ENCODE measurements at places on chromosomes 16 and 17.

GRCh38 chr17:33858121-33858520, 397.0 kb upstream of the CCL2 start:
- no peak for DNase-seq

GRCh38 chr17:81092518-81093095, 57.7 kb downstream of the BAIAP2 start:
- DNase-seq = no peak

GRCh38 chr17:64327201-64327930, 63.3 kb downstream of the PECAM1 start:
- DNase-seq = no peak

GRCh38 chr17:58760248-58760647, 4.6 kb downstream of the PPM1E start:
- no peak for DNase-seq

GRCh38 chr17:16005636-16006035, 6.0 kb downstream of the TTC19 start:
- DNase-seq = no peak

DNA sequence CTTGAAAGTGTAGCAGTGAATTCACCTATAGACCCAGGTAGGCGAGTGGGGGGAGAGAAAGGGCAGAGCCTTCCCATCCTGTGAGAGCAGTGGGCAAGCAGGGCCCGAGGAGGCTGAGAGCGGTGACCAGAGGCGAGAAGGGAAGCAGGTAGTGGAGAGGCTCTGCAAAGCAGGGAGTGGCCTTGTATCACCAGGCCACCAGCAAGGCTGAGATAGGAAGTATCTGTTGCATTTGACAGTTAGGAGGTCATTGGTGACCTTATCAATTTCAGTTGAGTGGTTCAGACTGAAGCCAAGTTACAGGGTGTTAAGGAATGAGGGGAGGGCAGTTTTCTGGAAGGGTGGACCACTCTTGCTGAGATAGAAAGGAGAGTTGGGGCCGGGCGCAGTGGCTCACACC, 10.7 kb upstream of the HSD3B7 start:
- DNase-seq = no peak

DNA sequence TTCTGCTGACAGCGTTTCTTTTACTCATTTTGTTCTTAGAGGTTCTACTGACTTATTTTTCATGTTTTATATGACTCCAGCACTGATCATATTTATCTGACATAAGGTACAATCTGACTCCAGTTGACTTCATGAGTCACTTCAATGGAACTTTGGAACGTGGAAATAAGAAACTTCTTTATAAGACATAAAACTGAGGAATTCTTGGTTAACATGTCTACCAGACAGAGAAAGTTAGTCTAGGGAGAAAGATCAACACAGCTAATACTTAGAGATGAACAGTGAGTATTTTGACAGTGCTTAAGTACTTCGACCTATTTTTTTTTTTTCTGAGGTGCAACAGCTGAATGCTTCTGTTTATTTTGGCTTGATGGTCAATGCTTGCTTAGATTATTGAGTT, 679.5 kb downstream of the KCNJ2 start:
- DNase-seq = no peak

GRCh38 chr17:65171752-65172151, 34.6 kb downstream of the RGS9 start:
- no peak for DNase-seq

DNA sequence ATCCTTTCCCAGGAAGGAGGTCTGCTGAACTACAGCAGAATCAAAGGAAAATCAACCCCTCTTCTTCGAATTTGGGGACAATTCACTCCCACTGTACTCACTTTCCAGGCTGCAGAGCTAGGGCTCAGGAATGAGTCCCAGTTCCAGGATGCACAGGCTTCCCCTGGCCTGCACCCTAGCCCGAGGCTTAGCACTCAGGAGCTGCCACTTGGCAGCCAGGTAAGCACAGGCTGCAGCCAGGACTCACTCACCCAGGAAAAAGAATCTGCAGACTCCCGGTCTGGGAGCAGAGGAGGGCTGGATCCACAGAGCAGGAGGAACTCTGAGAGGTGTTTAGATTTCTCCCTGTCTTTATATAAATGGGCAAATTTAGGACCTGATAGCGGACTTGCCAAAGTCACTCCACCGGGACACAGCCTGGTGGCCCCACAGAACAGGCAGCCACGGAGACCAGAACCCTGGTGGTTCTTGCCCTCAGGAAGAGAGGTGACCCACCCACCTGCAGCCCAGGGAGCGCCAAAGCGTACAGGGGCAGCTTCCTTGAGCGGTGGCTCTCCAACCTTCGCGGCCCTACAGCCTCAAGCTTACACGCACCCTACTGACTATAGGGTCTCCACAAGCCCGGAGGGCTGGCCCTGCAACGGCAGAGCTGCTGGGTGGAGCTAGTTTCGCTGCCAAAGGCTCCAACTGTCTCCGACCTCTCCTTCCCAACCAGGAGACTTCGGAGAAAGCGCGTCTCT, 4.8 kb downstream of the CBLN1 start:
- DNase-seq = no peak

DNA sequence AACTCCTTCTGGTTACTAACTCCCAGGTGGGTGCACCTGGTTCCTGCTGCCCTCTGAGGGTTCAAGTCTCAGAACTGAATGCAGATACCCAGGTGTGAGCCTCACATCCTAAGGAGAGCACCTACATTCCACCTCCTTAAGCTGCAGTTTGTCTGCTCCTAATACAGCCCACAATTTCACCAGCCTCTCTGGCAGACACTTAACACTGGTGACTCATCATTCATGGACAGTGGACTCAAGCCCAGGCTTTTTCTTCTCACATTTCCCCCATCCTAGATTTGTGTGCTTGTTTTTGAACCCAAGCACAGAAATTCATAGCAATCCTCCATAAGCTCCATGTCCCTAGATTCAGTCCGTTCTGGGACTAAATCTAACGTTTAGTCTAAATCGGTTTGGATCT, 7.0 kb upstream of the MAF start:
- no peak for DNase-seq

- DNase-seq = no peak
Observed at GRCh38 chr16:77945126-77945525, 77.2 kb upstream of the CLEC3A start.

DNA sequence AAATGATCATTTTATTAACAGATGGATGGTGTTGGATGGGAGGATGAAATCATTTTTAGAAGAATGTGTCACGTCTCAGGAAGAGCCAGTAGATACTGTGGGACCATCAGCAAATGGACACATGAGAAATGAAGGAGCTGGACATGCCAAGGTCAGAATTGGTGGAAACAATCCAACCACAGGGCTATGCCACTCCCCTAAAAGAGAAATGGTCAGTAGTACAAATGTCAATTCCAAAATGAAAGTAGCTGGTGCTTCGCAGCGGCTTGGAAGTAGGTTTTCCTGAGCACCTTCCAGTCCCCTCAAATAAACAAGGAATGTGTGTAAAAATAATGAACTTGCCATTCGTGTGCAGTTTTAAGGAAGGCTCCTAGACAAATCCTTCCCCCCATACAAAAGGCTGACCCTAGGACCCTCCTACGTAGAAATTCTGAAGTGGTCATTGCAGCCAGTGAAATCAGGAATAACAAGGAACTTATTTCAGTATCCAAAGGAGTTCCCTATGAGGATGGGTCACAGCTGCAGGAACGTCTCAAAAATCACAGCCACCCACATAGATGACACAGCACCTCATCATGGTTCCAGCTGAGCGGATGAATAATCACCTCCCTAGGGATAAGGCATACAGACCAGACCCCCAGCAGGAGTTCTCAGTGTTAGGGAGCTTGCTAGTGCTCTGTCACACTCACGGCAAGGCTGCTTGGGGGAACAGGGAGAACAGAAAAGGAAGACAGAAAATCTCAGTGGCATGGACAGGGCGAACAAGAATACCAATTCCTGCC, 239.2 kb downstream of the HS3ST3A1 start:
- DNase-seq = no peak

GRCh38 chr17:69271023-69271422, 42.4 kb upstream of the ABCA10 start:
- no peak for DNase-seq

DNA sequence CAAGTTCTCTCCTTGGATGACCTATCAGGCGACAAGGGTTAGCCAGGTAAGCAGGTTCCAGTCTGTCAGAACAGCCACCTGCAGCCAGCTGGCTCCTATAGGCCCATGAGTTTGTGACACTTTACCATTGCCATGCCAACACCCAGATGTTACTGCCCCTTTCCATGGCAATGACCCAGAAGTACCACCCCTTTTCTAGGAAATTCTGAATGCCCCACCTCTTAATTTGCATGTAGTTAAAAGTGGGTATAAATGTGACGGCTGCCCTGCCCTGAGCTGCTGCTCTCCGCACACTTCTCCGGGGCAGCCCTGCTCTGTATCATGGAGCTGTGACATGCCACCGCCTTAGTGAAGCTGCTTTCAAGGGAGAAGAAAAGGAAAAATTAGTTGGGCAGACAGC, 10.0 kb upstream of the SECTM1 start:
- no peak for DNase-seq

- no peak for DNase-seq
Observed at GRCh38 chr17:50715471-50715870, 3.9 kb upstream of the LUC7L3 start.

- no peak for DNase-seq
Observed at GRCh38 chr16:65754820-65755691, 611.4 kb upstream of the CDH5 start.

- no peak for DNase-seq
Observed at GRCh38 chr16:81275795-81276194, 37.3 kb downstream of the BCO1 start.

GRCh38 chr17:13869331-13869940, 199.9 kb upstream of the COX10 start:
- no peak for DNase-seq

DNA sequence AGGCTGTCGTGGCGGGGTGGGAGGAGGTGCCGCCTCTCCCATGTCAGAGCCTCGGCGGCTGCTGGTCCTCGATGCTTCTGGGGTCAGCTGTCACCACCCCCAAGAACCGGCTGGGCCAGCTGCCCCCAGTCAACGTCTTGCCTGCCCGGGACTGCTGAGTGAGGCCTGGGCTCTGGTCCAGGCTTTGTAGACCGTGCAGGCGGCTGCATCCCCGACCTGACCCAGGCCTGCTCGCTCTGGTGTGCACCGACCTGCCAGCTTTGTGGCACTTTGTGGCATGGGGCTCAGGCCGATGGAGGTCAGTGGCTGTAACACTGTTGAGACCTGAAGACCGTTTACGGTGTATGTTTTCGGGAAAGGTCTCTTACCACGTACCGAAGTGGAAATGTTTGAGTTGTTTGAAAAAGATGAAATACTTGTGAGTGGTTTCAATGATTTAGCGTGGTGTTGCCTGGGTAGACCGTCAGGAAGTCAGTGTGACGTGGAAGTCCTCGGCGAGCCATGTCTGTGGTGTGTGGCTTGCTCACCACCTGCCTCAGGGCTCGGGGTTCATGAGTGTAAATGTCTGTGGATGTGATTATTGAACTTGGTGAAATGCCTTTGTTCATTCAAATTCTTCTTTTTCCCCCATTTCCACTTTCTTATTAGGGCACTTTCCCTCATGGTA, 53.2 kb upstream of the ZNF750 start:
- no peak for DNase-seq

GRCh38 chr16:77060614-77061013, 130.4 kb upstream of the MON1B start:
- no peak for DNase-seq

DNA sequence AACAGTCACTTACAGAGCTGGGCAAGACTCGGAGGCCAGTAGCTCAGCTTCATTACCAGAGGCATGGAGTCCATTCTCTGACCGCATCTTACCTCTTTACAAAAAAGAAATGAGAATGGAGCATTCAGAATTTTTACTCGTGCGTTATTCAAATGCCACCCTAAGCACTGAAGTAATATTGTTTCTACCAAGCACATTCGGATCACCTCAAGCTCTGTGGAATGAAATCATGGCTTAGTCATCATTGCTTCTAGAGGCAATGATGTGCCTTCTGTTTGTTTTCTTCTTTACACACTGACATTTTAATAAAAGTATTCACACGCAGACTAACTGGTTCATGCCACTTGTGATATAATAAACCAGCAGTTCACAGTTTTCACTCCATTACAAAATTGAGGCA, 206.8 kb downstream of the PHKB start:
- no peak for DNase-seq

DNA sequence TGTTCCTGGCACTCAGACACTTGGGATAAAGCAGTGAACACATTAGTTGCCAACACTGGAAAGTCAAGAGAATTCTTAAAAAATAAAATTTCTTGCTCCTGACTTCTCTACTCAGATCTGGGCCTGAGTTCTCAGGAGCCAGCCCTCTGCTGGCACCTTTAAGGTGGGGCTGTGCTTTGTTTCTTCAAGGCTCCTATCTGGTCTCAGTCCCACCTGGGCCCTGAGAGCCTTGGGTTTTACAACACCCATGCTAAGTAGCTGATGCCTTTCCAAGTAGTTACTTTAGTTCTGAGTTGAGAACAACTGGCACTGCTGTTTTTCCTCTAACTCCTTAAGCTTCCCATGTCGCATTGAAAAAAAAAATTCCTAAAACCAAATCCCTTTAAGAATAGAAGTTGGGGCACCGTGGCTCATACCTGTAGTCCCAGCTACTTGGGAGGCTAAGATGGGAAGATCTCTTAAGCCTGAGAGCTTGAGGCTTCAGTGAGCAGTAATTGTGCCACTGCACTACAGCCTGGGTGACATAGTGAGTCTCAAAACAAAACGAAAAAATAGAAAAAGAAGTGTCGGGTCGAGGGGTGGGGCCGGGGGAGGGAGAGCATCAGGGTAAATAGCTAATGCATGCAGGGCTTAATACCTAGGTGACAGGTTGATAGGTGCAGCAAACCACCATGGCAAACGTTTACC, 16.6 kb downstream of the CHAD start:
- no peak for DNase-seq

DNA sequence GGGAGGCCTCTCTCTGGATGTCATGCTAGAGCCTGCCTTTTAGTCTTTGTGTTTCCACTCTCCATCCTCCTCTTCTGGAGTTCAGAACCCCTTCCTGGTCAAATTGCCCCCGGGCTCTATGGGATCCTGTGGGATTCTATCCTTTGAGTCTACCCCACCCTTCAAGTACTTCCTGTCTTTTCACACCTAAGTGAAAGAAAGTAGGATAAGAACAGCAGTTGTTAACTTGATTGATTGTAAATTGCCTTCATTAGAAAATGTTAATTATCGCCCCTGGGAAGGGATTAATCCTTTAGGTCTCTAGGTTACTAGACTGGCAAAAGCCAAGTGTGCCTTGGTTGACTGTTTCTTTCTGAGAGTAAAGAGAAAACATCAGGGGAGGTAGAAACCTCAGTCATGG, 30.1 kb downstream of the PRKCB start:
- DNase-seq = no peak
